ENCODE measurements at places on chromosomes 4 and X. TPM values are rescaled to one million over a fixed set of nuclear protein-coding genes. Genes with fewer than 3 reads are reported as not detected.

- no peaks in the 10 kb centered on the region for H3K27me3 ChIP-seq
- no peak overlapping the region for H3K27ac ChIP-seq
- H3K4me1 ChIP-seq: peaks cover 5% of the 10 kb centered on the region
- no peak overlapping the region for H3K4me3 ChIP-seq
These were observed 9.1 kb downstream of the LONRF3 start for GRCh38 chrX:118983513-118983912.

- H3K27ac ChIP-seq: no peak overlapping the region
- no peak overlapping the region for H3K4me3 ChIP-seq
- H3K27me3 ChIP-seq: peaks cover 10% of the 10 kb centered on the region
- no peak for DNase-seq
These were observed 98.5 kb upstream of the ETNPPL start for GRCh38 chr4:108861334-108861733.

Gene UBA1
- 112 TPM for total RNA-seq

Gene EVC2
- 6.8 TPM for total RNA-seq

All from T-helper 17 cell (primary cell).